ENCODE measurements at places on chromosomes 11 and 22.

DNA sequence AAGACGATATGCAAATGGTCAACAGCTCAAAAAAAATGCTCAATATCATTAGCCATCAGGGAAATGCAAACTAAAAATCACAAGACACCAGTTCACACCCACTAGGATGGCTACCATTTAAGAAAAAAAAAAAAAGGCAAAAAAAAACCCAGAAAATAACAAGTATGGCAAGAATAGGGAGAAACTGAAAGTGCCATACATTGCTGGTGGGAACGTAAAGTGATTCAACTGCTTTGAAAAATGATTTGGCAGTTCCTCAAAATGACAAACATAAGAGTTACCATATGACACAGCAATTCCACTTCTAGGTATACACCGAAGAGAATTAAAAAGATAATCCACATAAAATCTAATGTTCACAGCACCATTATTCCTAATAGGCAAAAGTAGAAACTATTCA, 47.5 kb downstream of the PICALM start:
- DNase-seq = no peak

- DNase-seq = no peak
Measured at GRCh38 chr11:128375961-128376360, 211.4 kb downstream of the ETS1 start.

GRCh38 chr11:86089659-86090058, 20.8 kb upstream of the PICALM start:
- DNase-seq = no peak

GRCh38 chr22:46068181-46068592, 82.1 kb upstream of the PPARA start:
- no peak for DNase-seq

DNA sequence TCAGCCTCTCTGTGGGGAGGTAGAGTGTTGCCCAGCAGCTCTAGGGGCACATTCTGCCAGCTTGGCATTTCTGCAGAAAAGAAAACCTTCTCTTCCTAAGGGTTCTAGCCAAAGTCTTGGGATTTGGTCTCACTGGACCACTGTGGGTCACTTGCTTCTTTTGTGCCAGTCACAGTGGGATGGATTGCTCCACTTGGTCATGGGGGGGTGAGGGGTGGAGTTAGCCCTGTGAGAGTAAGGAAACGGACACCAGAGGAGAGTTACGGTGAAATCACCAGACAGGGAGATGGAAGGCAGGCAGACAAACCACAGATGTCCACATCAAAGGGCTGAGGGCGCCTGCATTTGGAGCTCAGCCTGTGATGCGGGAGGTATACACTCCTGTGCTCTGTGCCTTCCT, 10.8 kb downstream of the SGSM1 start:
- no peak for DNase-seq

DNA sequence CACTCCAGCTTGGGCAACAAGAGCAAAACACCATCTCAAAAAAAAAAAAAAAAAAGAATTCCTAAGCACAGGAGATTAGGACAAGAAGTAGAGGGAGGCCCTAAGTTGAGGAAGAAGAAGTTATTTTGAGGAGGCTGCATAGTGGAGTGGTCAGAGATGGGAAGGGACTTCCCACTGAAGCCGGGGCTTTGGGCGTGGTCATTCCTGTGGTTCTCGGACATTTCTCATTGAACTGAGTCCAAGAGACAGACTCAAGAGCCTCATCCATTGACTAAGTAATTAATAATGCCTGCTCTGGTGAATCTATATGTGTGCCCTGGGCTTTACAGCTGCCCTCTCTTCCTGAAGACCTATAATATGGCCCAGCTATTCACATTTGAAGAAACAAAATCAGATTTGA, 53.2 kb upstream of the FTH1 start:
- DNase-seq = peak; percentile 52

- no peak for DNase-seq
Measured at GRCh38 chr11:2103668-2104523, 35.3 kb downstream of the IGF2 start.

GRCh38 chr22:46067159-46068111, 82.9 kb upstream of the PPARA start:
- no peak for DNase-seq

DNA sequence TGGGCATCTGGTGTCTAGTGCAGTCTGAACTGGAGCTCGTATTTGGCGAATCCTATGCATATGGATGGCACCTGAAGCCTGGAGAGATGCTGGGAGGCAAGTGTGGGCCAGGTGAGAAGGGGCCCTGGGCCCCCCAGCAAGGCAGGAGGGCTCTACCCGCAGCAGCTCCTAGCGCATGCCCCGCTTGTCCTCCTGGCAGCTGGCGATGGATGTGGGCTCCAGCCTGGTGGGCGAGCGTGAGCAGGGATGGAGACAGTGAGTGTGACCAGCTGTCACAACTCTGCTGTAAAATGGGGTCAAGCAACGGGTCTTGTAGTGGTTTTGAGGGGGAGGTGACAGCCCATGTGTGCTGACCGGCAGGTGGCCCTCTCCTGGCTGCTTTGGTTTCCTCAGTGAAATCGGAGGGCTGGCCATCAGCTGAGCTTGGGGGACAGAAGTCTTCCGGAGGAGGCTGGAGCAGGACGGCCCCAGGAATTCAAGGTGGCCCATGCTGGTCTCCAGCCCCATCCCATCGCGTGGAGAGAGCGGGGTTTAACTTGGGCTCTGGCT, 12.0 kb downstream of the FRMD8 start:
- DNase-seq = no peak

- no peak for DNase-seq
Measured at GRCh38 chr22:49724030-49724892, 103.4 kb downstream of the BRD1 start.

GRCh38 chr22:35135165-35135564, 69.2 kb downstream of the ISX start:
- DNase-seq = no peak

- DNase-seq = no peak
Measured at GRCh38 chr11:131324921-131325570, 45.4 kb upstream of the NTM start.
